ENCODE measurements at places on chromosomes 4 and X.
A peak's percentile ranks its signal among the peaks of the same experiment; 100 is the strongest.

- DNase-seq: no peak
These were observed 42.5 kb downstream of the MID1 start for GRCh38 chrX:10577853-10578252.

DNA sequence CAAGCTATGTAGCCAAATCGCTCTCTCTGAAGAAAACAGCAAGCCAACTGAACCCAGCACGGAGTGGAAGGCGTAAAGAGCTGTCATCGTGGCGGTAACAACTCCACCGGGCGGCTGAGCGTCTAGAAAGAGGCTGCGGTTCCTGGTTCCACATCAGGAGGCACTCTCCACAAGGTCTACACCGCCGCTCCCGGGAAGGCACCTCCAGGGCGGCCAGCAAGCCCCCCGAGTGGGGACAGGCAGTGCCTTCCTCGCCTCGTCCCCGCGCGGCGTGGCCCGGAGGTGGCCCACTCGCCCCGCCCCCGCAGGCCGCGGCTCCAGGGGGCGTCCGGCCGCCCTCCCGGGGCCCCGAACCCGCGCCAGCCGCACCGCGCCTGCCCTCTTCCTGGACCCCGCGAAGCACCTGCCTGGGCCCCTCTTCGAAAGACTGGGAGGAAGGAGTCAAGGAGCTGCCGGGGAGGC, 755 bp downstream of the KLHL8 start:
- DNase-seq: peak; percentile 19

GRCh38 chr4:90718931-90719330, 591.7 kb downstream of the CCSER1 start:
- no peak for DNase-seq

DNA sequence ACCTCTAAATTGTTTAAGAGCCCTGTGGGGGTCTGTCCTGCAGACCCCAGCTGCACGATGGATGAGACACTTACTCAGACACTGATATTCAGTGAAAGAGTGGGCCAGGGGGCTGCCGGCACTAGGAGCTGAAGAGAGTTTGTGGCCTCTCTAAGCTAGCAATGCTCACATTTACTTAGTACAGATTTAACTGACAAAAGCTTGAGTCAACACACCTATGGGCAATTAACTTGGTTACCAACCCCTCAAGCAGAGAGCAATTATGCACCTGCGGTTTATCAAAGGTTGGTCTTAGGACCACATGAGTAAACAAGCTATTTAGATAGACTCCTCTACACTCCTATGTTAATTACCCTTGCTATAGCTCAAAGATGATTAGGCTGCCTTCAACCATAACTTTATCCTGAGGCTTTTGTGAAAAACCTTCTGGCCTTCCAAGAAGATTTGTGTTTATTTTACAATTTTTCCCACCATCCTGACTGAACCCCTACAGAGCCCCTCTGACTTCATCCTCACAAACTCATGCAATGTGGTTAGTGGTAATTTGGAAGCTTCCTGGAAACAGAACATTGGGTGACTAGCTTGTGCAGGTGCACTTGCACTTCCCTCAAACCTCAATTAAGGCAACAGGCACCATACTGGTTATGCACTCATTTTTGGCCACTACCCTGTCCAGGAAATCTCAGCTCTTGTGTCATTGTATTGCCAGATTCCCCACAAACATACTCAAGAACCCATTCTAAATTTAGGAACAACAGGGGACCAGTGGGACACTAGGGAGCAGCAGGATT, 234.4 kb upstream of the ITM2A start:
- no peak for DNase-seq

DNA sequence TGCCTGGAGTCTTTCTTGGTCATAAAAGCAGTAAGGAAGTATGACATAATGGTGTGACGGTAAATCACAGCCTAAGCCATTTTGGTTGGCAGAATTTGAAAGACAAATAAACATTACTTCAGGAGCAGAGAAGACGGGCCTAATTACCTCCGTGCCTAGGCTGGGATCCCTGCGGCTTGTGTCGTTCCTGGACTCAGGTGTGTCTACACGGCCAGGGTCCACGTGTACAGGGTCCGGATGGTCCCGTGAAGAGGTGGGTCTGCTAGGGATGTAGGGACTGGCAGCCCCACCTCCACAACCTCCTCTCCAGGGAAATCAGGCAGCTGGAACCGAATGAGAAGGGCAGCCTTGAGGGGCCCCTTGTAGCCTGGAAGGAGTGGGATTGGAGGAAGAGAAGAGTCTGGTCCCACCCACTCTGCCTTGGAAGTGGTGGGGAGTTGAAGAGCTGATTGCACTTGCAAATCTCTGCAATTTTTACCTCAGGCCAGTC, 55.4 kb upstream of the PLAC1 start:
- no peak for DNase-seq

DNA sequence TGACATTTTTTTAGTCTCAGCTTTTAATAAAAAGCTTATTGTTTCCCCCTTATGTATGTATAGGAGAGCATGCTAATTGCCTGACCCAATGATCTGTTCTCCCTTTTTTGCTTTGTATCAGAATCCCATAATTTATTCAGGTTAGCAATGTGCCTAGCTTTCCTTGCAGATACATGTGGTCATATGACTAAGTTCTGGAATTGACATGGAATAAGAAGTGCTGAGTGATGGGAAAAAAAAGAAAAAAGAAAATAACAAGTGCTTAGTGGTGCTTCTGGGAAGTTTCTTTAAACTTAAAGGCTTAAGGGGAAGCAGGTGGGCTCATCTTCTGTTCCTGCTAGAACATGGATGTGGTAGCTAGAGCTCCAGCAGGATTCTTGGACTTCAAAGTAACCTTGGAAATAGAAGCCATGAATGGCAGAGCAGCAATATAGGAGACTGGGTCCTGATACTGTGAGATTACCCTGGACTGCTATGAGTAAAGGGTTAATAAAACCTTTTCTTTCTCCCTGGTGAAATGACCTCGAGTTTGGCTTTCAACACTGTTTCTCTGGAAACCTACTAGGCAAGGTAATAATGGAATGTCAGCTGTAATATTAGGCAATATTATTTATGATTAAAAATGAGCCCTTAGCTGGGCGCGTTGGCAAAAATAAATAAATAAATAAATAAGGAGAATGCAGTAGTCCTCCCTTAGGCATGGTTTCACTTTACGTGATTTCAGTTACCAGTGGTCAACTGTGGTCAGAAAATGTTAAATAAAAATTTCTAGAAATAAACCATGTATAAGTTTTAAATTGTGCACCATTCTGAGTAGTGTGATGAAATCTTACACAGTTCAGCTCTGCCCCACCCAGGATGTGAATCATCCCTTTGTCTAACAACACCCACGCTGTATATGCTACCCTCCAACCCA, 16.7 kb upstream of the RBM41 start:
- no peak for DNase-seq

GRCh38 chrX:81489987-81490386, 288.1 kb downstream of the SH3BGRL start:
- DNase-seq: no peak

DNA sequence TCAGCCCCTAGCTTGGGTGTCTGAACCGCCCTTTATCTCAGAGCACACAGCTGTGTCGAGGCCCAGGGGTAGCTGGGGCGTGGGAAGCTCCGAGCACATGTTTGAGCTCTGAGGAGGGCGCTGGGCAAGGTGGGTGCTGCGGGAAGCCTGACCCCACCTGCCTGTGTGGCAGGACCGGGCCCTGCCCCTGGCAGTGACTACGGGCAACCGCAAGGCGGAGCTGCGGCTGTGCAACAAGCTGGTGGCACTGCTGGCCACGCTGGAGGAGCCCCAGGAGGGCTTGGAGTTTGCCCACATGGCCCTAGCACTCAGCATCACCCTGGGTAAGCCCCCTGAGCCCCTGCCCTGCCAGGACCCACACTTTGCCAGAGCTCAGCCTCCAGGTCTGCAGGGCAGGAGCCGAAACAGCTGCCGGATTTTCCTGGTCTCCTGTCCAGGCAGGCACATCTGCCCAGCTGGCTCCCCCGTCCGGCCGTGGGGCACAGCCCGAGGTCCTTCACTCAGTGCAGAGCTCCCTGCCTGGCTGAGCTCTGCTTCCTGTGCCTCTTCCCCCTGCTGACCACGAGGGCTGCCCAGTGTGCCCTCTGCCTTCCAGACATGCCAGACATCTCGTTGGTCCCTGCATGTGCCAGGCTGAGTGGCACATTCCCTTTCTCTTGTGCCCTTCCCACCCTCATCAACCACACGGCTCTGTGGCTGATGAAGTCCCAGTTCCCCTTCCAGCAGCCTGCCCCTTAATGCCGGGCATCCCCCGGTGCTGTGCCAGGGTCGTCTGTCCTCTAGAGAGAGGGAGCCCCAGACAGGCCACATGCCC, 33.2 kb upstream of the HTRA3 start:
- DNase-seq: no peak

GRCh38 chr4:101251261-101251660, 96.1 kb downstream of the PPP3CA start:
- DNase-seq: no peak

DNA sequence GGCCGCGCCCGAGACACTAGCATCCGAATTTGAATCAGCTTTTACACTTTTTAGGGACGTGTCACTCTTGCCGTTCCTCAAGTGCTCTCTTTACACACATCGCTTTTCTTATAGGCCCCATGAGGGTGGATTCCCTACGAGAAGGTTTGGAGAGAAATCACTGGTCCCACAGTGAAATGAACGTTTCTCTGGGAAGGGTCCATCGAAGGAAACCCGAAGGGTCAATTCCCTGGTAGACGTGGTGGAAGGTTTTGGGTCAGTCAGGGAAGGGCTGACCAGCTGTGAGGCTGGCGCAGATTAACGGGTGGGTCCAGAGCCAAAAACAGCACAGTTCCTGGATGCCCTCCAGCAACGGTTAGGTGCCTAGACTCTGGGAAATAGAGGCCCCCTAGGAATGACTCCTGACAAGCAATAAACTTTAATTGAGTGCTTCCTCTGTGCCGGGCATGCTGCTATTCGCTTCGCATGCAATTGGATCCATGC, 35.9 kb downstream of the ETDC start:
- DNase-seq: peak; percentile 2

DNA sequence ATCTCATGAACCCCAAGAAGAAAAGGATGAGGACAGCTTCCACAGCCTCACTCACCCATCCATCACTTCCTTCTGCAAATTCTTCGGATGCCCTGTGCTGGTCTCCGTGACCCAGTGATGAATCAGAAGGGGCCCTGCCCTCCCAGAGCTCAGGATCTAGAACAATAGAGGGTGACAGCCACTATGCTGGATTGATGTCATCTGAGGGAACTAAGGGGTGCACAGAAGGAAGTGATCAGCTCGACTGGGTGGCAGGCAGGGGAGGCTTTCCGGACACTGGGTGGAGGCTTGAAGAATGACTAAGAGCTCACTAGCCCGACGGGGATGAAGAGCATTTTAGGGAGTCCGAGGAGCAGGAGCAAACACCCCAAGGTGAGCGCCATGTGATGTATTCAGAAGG, 1.4 kb upstream of the ZNF185 start:
- DNase-seq: peak; percentile 77

- peak; percentile 86 for DNase-seq
These were observed 25.0 kb downstream of the TACC3 start for GRCh38 chr4:1746265-1746691.

- DNase-seq: no peak
These were observed at the start of gene ANXA3 for GRCh38 chr4:78551420-78552351. Gene ANXA3 (plus strand): TSS chr4:78551770. CDS start chr4:78554474, 2,704 bp downstream.

DNA sequence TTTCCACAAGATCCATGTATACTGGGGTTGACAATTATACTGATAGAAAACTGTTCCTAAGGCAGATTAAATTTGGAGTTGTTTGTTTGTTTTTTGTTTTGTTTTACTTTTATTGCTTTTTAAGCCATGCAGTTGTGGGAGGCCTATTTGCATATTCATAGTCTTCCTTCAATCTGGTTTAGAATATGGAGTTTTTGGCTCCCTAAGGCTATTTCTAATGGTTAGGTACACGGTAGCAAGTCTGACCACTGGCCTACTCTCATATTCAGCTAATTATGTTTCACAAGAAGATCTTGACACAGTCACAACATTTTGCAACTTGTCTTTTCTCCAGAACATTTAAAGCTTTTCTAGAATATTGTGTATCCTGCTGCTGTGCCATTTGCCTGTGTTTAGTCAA, 725.5 kb downstream of the PCDH18 start:
- no peak for DNase-seq

GRCh38 chr4:184066584-184067300, 150.9 kb downstream of the ENPP6 start:
- no peak for DNase-seq

GRCh38 chr4:52883707-52884669, 21.9 kb downstream of the RASL11B start:
- DNase-seq: no peak

- no peak for DNase-seq
These were observed 80.8 kb upstream of the EFNB1 start for GRCh38 chrX:68748030-68748429.

- DNase-seq: no peak
These were observed 256.5 kb downstream of the CAMK2D start for GRCh38 chr4:113505044-113505443.

- DNase-seq: no peak
These were observed 79.1 kb upstream of the INPP4B start for GRCh38 chr4:142925161-142925560.

GRCh38 chr4:23923840-23924239, 34.0 kb upstream of the PPARGC1A start:
- DNase-seq: no peak

GRCh38 chr4:139828966-139829664, 163.5 kb downstream of the MGST2 start:
- DNase-seq: peak; percentile 24

DNA sequence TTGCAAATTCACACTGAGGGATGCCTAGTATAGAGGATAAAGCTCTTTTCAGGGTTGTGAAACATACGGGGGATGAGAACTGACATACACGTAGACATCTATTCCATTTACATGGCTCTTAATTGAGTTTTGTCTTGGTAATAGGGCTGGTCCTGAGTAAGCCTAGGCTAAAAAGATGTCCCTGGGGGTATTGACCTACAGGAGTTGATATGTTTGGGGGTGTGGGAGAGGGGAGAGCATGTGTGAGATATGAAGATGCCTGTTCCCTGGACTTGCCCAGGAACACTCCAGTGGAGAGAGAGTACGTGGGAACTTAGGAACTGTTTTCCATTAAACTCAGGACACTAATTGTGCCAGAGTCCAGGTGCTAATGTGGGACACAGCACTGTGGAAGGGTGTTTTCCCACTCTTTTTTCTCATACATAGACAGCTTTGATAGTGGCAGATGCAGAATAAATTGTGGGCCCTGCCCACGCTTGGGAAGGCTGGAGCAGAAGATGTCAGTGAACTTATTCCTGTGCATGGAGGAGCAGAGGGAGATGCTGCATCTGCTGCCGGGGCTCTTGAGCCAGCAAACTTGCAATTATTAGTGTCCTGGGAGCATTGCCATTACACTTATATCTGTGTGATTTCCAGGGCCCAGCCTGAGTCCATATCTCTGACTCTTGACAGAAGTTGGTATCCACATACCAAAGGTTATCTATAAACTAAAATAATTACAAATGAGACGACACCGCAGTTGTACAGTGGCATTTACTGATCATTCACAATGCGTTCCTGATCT, 20.7 kb downstream of the SYNPO2 start:
- no peak for DNase-seq

GRCh38 chr4:85780664-85781063, 305.7 kb downstream of the ARHGAP24 start:
- DNase-seq: peak; percentile 79
